HS-5 (cell line): ENCODE measurements at places on chromosomes 5 and 9.
A peak's percentile ranks its signal among the peaks of the same experiment; 100 is the strongest.

- DNase-seq: no peak
These were observed 320.3 kb downstream of the ACTL7B start for GRCh38 chr9:108535526-108535925.

DNA sequence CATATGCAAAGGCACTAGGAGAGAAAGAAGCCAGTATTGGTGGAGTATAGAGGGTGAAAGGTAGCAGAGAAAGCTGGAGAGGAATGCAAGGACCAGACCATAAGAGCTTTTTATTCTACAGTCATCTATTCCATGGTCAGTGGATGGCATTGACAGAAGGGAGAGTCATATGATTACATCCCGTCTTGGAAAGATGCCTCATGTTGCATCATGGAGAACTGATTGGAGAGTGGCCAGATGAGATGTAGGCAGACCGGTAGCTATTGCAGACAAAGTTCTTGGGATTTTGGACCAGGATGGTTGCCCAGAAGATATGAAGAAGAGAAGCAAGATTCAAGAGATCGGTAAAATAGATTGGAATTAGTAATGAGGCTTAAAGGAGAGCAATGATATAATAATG lies 260.7 kb downstream of the CHSY3 start:
- DNase-seq: peak; percentile 15

GRCh38 chr9:948497-948896 lies 28.0 kb upstream of the DMRT3 start:
- no peak for DNase-seq

GRCh38 chr5:25091921-25092320 lies 447.1 kb upstream of the CDH10 start:
- peak; percentile 88 for DNase-seq
